ENCODE measurements at places on chromosomes 5 and 9.

- peak; percentile 35 for DNase-seq
Measured at GRCh38 chr9:136721339-136722092, 9.1 kb downstream of the DIPK1B start.

DNA sequence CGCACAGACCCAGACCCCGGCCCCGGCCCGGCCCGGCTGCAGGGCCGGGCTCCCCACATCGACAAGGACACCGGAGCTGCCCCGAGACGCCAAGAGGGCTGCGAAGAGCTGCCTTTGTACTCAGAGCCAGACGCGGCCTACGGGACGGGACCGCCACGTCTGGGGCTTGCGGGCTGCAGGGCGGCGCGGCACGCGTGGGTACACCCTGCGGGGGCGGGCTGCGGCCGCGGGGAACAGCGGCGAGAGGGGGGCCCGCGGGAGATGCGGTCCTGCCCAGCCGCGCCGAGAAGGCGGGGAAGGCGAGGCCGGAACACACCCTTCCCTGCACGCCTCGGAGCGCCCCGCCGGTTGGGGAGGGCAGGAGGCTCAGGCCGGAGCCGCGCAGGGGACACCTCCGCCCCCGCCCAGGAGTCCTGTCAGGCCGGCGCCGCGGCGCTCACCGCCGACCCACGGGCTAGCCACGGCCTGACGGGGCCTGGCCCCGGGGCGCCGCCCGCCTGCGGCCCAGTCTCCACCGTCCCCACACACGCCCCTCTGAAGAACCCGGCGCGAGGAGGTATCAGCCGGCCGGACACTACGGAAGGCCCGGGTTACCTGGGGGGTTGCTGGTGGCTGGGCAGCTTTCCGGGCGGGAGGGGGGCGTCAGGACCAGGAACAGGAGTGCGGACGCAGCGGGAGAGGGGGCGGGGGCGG is 478 bp downstream of the RAB14 start:
- no peak for DNase-seq

GRCh38 chr9:85971731-85972130 is 30.8 kb downstream of the NAA35 start:
- peak; percentile 4 for DNase-seq

GRCh38 chr5:169801324-169801777 is 164.3 kb downstream of the DOCK2 start:
- peak; percentile 63 for DNase-seq

GRCh38 chr5:154302161-154302560 is 111.6 kb downstream of the GALNT10 start:
- no peak for DNase-seq

GRCh38 chr9:132582276-132582785 is at the start of gene BARHL1:
TSS of gene BARHL1 (plus strand) at chr9:132582606. CDS start at chr9:132582798, 192 bp downstream.
- no peak for DNase-seq
